HT1080 (cell line): ENCODE measurements at places on chromosomes 1 and 21. TPM values are rescaled to one million over a fixed set of nuclear protein-coding genes. Genes with fewer than 3 reads are reported as not detected.

DNA sequence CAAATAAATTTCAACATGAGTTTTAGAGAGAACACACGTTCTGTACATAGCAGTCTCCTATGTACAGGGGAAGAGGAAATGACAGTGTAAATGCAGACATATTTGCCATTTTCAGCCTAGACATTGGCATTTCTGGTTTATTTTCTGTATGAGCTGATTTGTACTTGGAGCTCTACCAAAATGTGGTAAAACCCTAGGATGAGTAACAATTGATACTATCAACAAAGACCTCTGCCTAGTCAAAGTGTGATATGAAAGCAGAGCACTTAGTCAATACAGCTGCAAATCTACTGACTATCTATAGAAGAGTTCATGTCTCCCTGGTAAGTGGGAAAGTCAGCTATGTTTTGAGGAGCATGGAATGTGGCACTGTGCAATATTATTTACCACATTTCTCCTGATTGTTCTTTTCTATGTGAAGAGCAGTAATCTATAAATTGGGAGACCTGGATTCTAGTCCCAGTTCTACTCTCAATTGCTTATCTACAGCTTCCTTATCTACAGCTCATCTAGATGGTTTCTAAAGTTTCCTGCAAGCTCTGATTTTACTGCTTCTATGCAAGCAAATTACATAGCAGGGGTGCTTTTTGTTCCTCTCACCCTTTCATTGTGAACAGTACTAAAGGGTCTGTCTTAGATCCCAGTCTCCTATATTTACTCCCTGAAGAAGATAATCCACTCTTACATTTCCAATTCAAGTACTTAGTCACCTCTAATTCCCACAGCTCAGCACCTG is 334.2 kb downstream of the NTNG1 start:
- peak; percentile 40 for DNase-seq

DNA sequence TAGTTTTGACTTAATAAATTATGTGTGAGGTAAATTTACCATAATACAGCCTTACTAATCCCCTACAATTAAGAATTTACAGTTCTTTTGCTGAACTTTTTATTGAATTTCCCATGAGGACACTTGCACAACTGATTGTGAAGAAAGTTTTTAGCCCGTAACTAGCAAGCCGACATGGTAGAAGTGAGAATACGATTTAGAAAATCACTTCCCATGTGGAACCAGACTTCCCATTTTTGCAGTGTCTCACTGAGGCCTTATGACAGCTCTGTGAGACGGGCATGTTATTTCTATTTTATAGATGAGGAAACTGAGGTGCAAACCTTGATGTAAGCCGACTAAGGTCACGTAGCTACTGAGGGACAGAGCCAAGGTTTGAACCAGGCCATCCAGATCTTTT is 32.5 kb upstream of the LMO4 start:
- DNase-seq = no peak

GSTM5 gene
- total RNA-seq = 0.03 TPM in 1 of 2 replicates, not detected in the other

DNA sequence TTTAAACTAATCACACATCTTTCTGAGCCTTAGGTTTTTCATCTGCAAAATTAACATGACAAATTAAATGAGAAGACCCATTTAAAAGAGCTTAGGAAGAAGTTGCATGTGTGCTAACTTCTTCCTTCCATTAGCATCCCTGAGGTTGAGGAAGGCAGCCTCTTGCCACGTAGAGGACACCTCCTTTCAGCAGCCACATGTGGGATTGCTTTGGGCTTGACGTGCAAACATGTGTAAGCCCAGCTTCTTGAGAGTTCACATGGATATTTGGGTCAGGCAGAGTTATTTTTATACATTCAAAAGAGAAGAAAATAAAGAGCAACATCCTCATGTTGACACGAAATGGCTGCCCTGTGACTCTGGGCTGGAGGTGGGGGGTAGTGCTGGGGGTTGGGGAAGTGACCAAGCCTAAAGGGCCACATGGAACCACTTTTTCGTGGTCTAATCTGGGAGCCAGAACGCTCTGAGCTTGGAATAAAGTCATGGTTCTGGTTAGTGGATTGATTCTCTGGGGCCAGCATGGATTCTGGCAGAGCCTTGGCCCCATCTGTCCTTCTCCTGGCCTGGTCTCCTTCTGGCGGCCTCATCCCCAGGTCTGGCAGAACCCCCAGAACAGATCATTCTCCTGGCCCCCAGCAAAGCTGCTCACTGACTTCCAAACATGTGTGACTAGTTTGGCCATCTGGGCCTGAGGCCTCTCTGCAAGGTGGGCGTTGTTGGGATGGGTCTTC is 137.1 kb upstream of the USP24 start:
- no peak for DNase-seq

DDI2 gene
- 12.4 and 13.8 TPM in 2 replicates for total RNA-seq

GRCh38 chr1:11685210-11685752 is 4.3 kb upstream of the MAD2L2 start:
- DNase-seq = no peak

DNA sequence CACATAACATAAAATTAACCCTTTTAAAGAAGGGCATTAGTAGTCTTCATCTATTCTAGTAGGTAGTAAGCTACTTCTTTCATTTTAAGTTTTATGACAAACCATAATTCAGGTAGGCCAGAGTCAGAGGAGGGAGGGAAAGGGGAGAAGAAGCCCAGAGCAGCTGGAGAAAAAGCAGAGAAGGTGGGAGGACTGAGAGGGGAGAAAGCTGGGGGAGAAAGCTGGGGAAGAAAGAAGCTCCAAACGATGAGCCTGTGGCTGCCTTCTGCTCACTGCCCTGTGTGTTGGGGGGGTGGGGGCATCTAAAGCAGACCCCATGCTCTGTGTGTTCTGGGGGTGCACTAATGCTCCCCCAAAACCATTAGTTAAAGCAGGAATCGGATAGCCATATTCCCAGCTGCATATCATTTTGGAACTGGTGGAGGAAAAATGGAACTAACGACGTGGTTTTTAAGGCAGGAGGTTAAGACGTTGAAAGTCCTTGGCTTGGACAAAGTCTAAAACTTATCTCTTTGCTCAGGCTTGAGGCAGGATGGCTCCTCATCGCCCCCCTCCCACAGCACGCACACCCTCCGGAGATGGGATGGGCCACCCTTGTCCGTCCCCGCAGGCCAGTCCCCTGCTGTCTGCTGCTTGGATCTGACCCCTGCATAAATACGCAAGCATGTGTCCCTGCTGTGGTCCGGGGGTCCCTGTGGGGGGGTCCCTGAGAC is 184.2 kb downstream of the DYRK1A start:
- no peak for DNase-seq

GRCh38 chr1:114446198-114446597 is 64.8 kb downstream of the TRIM33 start:
- no peak for DNase-seq

- peak; percentile 51 for DNase-seq
These were observed 398.8 kb downstream of the TGFB2 start for GRCh38 chr1:218743861-218744505.

GRCh38 chr1:242033447-242033846 is 34.5 kb upstream of the MAP1LC3C start:
- no peak for DNase-seq

DNA sequence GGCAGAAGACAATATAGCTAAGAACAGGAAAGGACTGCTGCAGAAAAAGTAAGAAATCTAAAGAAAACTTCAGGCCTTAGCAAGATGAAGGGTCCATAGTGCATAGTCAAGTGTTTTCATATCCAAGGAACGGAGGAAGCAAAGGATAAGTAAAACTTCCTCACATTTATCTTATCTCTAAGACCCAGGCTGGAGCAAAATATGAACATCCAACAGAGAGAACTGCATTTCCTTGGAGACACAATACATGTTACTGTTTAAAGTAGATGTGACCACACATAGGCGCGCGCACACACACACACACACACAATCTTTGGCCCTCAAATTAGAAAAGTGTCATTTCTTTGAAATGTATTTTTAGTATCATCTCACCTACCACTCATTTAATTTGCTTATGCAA is 66.7 kb downstream of the TTLL7 start:
- no peak for DNase-seq

DNA sequence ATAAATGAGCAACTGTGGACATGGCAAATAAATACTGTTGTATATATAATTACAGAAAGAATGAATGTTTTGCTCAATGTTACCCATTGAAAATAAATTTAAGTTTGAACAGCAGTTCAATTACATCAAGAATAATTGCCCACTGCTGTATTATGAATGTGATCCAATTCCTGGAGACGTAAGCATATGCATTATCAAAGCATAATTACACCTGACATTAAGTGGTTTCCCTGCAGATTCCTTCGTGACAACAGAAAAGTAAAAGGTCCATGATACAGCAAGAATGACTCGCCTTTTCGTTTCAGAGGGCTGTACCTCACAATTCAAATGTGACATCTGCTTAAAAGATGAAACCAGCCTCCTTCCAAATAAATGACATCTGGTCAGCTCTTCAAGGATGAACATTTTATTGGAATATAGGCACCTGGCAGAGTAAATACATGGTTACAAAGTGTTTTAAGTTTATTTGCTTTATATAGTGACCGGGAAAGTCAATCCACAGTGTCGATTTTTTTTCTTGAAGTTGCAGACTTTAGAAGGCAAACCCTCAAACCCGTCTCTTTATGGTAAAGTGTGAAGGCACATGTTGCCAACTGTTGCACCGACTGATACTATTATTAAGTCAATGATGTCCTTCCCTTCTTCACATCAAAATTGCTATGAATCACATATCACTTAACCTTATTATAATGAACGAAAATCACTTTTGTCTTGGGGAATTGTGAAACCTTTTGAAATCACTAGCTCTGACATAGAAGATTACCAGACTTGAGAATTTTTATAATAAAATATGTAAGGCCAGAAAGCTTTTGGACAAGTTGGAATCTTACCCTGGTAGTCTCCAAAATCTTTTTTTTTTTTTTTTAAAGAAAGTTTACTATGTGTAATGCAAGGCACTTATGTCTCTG is 36.2 kb upstream of the EDEM3 start:
- no peak for DNase-seq

DNA sequence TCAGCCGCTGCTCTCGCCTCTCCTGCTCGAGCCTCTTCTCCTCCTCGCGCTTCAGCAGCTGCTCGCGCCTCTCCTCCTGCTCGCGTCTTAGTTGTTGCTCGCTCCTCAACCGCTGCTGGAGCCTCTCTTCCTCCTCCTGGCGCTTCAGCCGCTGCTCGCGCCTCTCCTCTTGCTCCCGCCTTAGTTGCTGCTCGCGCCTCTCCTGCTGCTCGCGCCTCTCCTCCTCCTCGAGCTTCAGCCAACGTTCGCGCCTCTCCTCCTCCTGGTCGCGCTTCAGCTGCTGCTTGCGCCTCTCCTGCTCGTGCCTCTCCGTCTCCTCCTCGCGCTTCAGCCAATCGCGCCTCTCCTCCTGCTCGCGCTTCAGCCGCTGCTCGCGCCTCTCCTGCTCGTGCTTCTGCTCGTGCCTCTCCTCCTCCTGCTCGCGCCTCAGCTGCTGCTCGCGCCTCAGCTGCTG is 3.7 kb downstream of the TCHH start:
- no peak for DNase-seq

DNA sequence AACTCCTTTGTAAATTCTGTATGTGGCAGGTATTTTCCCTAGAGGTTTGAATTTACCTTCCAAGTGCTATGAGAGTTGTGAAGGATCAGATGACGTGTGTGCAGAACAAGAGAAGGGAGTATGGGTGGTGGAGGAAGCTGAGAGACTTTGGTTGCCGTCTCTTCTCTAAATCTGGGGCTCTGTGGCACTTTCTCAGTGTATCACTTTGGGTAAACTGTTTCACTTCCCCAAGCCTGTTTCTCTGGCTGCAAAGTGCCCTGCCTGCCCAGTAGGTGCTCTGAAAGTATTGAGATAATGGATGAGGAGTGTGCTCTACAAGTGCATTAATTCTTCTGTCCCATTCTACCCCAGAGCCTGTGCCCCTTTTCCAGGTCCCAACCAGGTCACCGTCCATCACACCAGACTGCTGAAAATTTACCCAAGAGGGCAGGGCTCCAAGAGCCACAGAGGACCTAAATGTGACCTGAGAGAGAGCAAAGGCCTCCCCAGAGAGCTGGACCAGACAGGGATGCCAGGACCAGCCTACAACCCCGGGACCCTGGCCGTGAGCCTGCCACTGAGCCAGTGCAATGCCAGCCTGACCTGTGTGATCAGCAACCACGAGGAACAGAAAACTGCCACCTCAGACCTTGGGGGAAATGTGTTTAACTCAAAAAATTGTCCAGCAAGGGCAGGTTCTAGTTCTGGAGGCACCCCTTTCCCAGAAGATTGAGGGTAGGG is 131.6 kb upstream of the ETV3 start:
- no peak for DNase-seq

DNA sequence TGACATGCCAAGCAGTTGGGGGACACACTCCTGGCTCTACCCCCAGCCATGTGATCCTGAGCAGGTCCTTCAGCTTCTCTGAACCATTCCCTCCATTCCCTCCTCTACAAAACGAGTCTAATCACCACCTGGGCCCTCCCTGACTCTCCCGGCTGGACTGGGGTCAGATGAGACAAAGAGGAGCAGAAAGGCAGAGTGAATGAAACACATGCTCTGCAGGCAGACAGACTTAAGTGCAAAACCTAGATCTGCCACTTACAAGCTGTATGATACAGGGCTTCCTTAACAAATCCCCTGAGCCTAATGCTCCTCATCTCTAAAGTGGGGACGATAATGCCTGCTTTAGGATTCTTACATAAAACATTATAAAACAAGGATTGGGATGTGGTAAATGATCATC is 17.3 kb downstream of the RIMS3 start:
- no peak for DNase-seq

OR2L13 gene
- not detected in 2 replicates for total RNA-seq

ACTA1 gene
- not detected in 2 replicates for total RNA-seq

- DNase-seq = no peak
These were observed 230.3 kb upstream of the LYPLAL1 start for GRCh38 chr1:218943371-218943770.

FAM163A gene
- total RNA-seq = not detected in 2 replicates

RHBDL2 gene
- total RNA-seq = 0.50 and 2.7 TPM in 2 replicates

PLXNA2 gene
- 5.9 and 6.0 TPM in 2 replicates for total RNA-seq

OR11L1 gene
- total RNA-seq = not detected in 2 replicates

DNA sequence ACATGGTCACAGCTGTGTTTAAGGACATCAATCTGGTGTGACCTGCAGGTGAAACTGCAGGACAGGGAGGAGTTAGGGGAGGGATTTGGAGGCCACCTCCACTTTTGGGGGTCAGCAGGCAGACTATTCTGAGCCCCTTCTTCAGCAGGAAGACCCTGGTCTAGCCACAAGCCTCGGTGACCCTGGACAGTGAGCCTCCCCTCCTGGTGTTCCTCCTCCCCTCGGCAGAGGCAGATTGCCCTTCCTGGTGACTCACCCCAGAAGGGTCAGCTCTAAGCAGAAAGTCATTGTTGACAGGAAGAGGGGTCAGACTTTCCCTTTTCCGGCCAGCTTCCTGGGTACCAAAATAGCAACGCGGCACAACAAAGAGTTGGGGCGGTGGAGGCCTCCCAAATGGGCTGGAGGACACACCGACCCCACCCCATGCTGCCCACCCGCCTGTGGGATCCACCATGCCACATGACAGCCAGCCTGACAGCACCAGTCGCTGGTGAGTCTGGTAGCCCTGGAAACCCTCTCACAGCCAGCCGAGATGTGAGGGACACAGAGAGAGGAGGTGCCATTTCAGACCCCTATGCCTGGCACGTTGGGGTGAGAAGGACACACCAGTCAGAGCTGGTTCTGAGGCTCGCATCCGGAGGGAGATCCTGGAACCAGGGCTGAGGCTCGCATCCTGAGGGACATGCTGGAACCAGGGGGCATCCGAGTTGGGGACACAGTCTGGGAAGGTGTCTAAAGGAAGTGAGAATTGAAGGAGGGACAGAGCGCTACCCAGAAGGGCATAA is 14.7 kb upstream of the CSF1 start:
- peak; percentile 72 for DNase-seq

GRCh38 chr1:224929335-224930237 is at the start of gene DNAH14:
TSS of gene DNAH14 (plus strand) at chr1:224929675. CDS start at chr1:224952703, 23,028 bp downstream.
- DNase-seq = peak; percentile 85

TTC24 gene
- total RNA-seq = not detected in 2 replicates
